ENCODE measurements at places on chromosomes 7 and 10. TPM values are rescaled to one million over a fixed set of nuclear protein-coding genes. Genes with fewer than 3 reads are reported as not detected.

UMAD1 gene
- total RNA-seq, result 14.2 TPM

DNA sequence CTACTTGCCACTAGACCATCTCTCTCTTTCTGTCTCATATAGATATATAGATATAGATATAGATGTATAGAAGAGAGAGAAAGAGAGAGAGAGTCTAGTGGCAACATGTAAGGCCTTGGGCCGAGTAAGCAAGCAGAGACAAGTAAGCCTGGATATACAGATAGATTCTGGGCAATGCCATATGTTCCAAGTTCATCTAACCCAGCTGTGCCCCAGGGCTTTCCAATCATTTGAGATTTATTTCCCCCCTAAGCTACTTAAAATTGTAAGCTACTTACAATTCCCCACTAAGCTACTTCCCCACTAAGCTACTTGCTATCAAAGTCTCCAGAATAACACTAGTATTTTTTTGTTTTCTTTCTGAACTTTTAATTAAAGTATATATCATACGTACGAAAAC is 1094.1 kb downstream of the DNAJB9 start:
- no peak overlapping the region for H3K27ac ChIP-seq
- no peaks in the 10 kb centered on the region for H3K36me3 ChIP-seq
- no peaks in the 10 kb centered on the region for H3K27me3 ChIP-seq
- DNase-seq, result no peak

GRCh38 chr7:12351843-12352242 is 51.8 kb downstream of the VWDE start:
- no peaks in the 10 kb centered on the region for H3K27me3 ChIP-seq
- no peak for DNase-seq
- H3K4me1 ChIP-seq, result peaks cover 6% of the 10 kb centered on the region
- peaks cover 2% of the 10 kb centered on the region for H3K36me3 ChIP-seq

- no peaks in the 10 kb centered on the region for H3K36me3 ChIP-seq
- H3K4me1 ChIP-seq, result peaks cover 27% of the 10 kb centered on the region
- no peak for DNase-seq
- peaks cover 12% of the 10 kb centered on the region for H3K27me3 ChIP-seq
- H3K27ac ChIP-seq, result no peak overlapping the region
Measured at GRCh38 chr10:29636178-29636577, 1.4 kb upstream of the SVIL start.

GRCh38 chr7:12067156-12067831 is 143.8 kb upstream of the TMEM106B start:
- H3K27me3 ChIP-seq, result peaks cover 2% of the 10 kb centered on the region
- DNase-seq, result peak; percentile 59
- H3K4me1 ChIP-seq, result no peaks in the 10 kb centered on the region
- no peak overlapping the region for H3K27ac ChIP-seq
- H3K4me3 ChIP-seq, result no peak overlapping the region

- no peaks in the 10 kb centered on the region for H3K4me1 ChIP-seq
- no peak overlapping the region for H3K4me3 ChIP-seq
- no peak for DNase-seq
- no peaks in the 10 kb centered on the region for H3K27me3 ChIP-seq
- H3K36me3 ChIP-seq, result no peaks in the 10 kb centered on the region
Measured at GRCh38 chr10:60114765-60115586, 208.6 kb upstream of the CCDC6 start.

DNA sequence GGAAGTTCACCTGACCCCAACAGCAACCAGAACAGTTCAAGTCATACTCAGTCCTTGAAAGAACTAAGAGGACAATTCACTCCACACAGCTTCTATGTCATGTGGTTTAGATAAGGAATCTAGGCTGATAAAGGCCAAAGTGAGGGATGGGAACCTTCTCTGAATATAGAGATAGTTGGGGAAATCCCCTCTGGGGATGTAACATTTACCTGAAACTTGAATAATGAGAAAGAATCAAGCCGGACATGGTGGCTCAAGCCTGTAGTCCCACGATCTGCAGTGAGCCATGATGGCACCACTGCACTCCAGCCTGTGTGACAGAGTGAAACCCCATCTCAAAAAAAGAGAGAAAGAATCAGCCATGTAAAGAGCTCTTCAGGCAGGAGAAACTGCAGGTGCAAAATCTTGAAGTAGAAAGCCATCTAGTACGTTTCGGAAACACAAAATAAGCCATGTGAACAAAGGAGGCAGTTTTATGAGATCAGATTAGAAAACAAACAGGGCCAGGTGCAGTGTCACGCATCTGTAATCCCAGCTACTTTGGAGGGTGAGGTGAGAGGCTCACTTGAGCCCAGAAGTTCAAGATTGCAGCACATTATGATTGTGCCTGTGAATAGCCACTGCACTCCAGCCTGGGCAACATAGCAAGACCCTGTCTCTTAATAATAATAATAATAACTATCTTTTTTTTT is 4.5 kb upstream of the DNMBP start:
- H3K27ac ChIP-seq, result no peak overlapping the region
- peaks cover 10% of the 10 kb centered on the region for H3K4me1 ChIP-seq
- H3K27me3 ChIP-seq, result peaks cover 25% of the 10 kb centered on the region
- H3K4me3 ChIP-seq, result no peak overlapping the region
- DNase-seq, result no peak

GRCh38 chr10:81920213-81920829 is 45.3 kb downstream of the NRG3 start:
- H3K4me1 ChIP-seq, result no peaks in the 10 kb centered on the region
- H3K36me3 ChIP-seq, result no peaks in the 10 kb centered on the region
- H3K27me3 ChIP-seq, result no peaks in the 10 kb centered on the region
- no peak for DNase-seq
- H3K4me3 ChIP-seq, result no peak overlapping the region

All from activated CD8-positive, alpha-beta memory T cell treated with anti-CD3 and anti-CD28 coated beads, Interleukin-2, amount 10 ng/mL, durations not matched to agents 7 days and 5 days (primary cell).